NCI-H226 (cell line): ENCODE measurements at places on chromosomes 16 and 17.

DNA sequence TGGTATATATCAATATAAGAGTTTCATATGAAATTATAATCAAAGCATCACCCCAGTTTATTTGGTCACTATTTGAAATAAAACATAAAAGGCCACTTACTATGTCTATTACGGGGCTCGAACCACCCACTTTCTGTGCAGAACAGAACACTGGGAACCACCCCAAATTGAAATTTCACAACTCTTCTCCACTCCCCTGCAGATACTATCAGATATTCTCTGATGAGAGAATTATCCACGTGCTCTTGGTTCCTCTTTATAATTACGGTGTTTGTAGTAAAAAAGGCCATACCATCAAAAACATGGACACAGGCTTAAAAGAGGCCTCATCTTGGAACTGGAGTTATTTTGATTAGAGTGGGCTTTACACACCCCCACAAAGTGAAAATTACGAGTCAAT is 82.8 kb downstream of the WDR59 start:
- no peak for DNase-seq

DNA sequence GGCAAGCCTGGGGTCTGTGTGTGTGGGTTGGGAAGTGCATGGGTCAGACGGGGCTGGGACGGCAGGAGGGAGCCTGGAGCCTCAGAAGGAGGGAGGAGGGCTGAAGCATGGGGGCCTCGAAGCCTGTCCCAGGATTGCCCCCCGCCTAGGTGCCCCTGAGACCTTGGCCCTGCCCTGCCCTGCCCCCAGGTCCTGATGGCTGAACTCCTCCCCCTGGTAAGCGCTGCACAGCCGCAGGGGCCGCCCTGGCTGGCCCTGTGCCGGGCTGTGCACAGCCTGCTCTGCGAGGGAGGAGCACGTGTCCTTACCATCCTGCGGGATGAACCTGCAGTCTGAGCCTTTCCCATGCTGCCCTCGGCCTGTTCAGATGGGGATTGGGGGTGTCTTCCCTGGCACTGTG is 4.4 kb downstream of the TEDC2 start:
- DNase-seq = no peak

GRCh38 chr16:28569021-28569420 is 15.3 kb downstream of the SGF29 start:
- DNase-seq = no peak

DNA sequence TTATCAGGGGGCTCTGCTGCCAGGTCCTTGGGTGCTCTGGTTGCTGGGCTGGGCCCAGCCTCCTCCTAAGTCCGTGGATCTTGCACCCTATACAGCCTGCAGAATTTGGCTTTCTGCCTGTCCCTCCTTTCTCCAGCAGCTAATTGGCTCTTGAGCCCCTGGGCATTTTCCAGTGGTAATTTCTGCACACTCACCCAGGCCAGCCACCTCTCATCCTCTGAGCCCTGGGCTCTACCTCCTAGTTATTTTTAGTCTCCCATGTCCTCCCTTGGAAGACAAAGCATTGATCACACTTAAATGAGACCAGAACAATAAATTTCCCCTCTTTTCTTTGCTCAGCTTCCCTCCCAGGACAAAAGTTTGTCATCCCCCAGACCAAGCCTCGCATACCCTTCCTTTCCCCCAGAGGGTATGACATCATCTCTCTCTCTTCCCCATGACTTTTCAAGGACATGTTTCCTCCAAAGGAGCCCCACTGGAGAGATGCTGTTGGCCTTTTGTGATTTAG is 38.1 kb downstream of the C17orf75 start:
- DNase-seq = no peak

- no peak for DNase-seq
These were observed 35.5 kb upstream of the PSMD7 start for GRCh38 chr16:74261068-74261467.

DNA sequence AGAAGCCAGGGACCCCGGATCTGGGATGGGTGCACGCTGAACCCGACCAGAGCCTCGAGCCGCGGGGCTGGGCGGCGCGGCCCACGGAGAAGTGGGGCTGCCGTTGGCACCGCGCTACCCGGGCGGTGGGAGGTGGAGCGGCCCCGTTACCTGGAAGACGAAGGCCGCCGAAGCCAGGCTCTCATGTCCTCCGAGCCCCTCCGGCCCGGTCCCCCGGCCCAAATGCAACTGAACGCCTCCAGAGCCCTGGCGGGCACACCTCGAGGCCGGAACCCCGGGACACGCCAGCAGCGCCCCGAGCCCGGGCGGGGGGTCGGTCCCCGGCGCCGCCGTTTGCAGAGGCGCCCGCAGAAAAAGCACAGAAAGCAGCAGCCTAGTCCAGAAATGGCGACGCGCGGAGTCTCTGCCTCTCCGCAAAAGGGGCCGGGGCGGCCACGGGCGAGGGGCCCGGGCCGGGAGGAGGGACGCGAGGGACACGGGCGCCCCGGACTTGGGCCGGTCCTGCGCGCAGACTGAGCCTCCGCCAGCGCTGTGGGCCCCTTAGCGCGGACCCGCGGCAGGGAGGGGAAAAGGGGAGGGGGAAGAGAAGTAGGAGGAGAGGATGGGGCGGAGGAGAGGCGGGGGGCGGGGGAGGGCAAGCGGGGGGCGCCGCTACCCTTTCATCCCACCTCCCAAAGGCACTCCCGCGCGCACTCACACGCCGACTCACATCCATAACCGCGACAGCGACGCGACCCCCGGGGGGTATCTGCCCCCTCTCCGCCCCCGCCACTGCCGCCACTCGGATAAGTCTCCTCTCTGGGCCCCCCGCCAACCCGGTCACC is 1.4 kb downstream of the AXIN2 start:
- DNase-seq = no peak

DNA sequence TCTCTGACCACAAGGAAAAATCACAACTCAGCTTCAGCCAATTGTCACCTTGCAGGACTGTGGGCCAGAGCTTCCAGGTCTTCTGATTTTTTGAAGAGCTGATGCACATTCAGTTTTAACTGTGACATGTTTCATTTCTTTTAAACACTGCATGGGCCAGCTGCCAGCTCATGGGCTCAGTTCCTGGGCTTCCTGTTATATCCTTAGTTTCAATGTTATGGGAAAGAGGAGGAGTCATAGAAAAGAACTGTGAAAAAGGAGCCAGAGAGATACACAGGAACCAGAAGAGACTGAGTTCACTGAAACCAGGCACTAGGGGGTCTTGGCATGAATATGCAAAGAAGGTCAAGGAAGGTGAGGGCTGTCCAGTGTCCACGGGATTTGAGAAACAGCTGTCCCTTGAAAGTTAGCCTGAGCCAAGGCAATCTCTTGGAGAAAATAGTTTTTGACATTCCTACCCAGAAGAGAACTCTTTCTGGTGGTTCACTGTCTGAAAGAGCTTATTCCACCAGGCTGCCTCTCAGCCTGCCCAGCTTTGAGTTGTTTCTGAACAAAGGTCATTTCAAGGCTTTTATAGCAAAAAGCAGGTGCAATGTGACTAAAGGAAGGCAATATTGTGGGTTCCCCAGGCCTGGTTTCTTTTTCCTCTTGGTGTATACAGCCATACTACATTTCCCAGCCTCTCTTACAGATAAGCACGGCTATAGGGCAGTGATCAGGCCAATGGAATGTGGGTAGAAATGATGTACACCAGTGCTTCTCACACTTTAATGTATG is 10.5 kb downstream of the PDILT start:
- no peak for DNase-seq

DNA sequence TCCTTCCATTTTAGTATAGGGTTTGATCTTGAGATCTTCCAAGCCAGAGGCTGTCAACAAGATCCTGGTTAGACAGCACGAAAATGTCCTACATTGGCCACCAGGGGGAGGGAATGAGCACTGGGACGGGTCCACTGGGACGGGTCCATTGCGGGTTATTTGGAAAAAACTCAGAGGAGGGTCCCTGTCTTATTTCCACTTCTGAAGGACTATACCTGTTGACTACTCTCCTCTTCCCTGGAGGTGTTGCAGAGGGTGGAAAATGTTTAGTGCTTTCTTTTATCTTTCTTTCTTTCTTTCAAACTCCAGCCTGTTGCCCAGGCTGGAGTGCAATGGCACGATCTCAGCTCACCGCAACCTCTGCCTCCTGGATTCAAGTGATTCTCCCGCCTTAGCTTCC is 2.5 kb downstream of the TTLL6 start:
- no peak for DNase-seq

DNA sequence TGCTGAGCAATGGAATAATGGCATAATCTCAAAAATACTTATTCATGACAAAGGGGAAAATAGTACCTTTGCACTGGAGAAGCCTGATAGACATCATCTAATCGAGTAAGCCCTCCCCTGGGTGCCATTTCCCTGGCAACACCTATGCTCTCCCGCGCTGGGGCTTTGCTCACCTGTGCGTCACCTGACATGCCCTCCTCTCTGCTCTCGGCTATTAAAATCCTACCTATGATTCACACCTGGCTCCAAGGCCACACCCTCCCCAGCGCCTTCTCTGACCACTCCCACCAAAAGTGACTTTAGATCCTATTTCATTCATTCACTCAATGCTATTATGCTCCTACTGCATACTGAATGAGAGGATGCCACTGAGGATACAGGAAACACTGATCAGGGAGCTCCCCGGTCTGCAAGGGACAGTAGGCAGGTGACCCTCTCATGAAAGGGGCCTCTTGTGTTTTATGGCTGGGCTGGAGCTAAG is 83.9 kb downstream of the NT5M start:
- no peak for DNase-seq

GRCh38 chr16:20671903-20672302 is 25.6 kb downstream of the ACSM1 start:
- no peak for DNase-seq

GRCh38 chr16:83136924-83137323 is 510.2 kb downstream of the CDH13 start:
- no peak for DNase-seq

DNA sequence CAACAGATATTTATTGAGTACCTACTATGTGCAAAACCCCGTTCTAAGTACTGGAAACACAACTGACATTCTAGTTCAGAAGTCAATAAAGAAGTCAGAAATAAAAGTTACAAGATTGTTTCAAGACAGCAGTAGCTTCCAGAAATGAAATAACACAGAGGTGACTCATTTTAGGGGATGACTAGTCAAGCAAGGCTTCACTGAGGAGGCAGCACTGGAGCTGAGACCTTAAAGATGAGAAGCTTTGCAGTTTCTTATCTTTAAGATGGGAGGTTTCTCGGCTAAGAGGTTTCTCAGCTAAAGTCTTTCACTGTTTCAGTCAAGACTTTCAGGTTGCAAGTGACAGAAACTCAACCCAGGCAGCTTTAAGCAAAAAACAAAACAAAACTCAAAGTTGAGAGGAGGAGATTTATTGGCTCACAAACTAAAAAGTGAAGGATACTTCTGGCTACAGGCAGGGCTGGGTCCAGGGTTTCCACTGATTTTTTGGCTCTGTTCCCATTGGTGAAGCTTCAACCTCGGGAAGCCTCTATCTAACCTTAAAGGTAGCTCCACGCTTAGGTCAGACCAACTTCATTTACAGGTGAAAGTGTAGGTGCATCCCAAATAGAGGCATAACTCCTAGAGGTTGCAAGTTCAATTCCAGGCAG is 7.4 kb upstream of the MMP2 start:
- peak; percentile 92 for DNase-seq

DNA sequence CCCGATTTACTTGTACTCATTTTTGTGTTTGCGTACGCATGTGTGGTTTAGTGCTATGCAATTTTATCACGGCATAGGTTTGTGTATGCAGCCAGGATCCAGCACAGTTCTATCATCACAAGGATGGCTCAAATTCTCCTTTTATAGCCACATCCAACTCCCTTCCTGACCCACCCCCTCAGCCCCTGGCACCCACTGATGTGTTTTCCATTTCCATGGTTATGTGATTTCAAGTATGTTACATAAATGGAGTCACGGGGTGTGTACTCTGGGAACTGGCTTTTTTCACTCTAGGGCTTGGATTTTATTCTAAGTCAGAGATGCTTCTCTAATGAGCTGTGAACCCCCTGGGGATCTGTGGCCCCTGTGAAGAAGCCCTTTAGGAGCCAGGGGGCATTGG is 16.8 kb downstream of the IL4R start:
- DNase-seq = peak; percentile 34

- peak; percentile 94 for DNase-seq
These were observed 15.1 kb downstream of the NQO1 start for GRCh38 chr16:69711115-69711740.

DNA sequence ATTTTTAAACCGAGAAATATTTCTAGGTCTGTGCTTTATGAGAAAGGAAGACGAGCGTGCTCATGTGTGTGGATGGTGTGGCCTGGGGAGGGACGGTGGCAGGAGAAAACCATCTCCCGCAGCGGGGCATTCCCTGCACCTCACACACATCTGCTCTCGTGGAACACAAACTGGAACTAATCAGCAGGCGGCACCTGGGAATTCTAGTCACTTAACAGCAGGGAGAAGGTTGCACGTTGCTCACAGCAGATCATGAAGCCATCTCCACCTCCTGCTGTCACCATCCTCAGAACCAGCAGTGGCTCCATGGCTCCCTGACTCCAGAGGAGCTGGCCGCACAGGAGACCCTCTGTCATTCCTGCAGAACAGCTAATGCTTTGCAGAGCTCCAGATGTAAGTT is 35.2 kb downstream of the ADCY9 start:
- DNase-seq = no peak

- DNase-seq = no peak
These were observed 73.4 kb upstream of the GNG13 start for GRCh38 chr16:873889-874288.

- no peak for DNase-seq
These were observed 6.8 kb downstream of the NAE1 start for GRCh38 chr16:66824006-66824405.

DNA sequence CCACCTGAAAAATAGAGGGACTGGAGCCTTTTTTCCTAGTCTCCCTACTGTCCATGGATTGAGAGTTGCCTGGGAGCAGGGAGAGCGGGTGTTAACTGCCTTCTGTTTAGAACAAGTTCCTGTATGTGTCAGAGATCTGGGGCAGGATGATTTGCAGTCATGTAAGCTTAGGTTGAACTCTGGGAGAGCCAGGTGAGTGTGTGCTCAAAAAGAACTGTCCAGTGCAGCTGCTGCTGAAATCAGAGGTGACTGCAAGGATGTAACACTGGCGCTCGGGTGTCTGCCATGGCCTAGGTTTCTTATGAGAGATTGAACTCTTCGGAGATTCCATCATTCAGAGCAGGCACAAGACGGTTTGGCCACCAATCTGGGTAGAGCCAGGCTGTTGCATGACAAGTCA is 432.5 kb downstream of the CDH13 start:
- no peak for DNase-seq

- DNase-seq = no peak
These were observed 52.1 kb upstream of the DOC2B start for GRCh38 chr17:233473-233941.

DNA sequence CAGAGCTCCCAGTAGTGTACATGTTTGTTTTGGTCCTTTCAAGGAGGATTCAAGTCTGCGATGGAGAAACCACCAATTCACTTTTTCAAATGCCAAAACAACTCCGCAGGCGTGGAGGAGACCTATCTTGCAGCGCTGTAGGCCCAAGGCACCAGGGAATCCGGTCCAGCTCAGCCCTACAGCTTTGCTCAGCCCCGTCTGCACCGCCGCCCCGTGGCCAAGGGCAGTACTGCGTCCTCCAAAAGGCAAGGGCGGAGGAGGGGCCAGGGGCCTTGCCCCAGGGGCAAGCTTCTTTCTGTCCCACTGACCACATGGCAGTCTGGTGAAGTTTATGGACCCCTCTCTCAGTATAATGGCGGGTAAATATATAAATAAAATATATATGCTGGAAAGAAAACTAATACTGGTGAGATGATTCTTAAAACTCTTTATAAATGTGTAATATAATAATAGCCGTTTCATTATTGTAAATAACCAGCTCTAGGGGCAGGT is 709 bp upstream of the CD300LG start:
- DNase-seq = peak; percentile 73
